ENCODE measurements at places on chromosomes 11 and 22. TPM values are rescaled to one million over a fixed set of nuclear protein-coding genes. Genes with fewer than 3 reads are reported as not detected.

OR52I2 gene
- total RNA-seq: not detected

OR52N4 gene
- total RNA-seq: not detected

TSSK2 gene
- total RNA-seq: not detected

SGSM1 gene
- total RNA-seq: 0.79 TPM

HIKESHI gene
- 34.0 TPM for total RNA-seq

BTBD10 gene
- total RNA-seq: 42.0 TPM

NXPE2 gene
- total RNA-seq: not detected

KCNJ1 gene
- not detected for total RNA-seq

OR5I1 gene
- total RNA-seq: not detected

TMPRSS13 gene
- total RNA-seq: not detected

TSGA10IP gene
- total RNA-seq: not detected

C11orf87 gene
- total RNA-seq: 0.05 TPM

SPON1 gene
- not detected for total RNA-seq

SBF2 gene
- total RNA-seq: 15.5 TPM

TRIM48 gene
- not detected for total RNA-seq

EPS8L2 gene
- total RNA-seq: 114 TPM

HTR3A gene
- not detected for total RNA-seq

ANGPTL5 gene
- total RNA-seq: 0.14 TPM

KRTAP5-8 gene
- total RNA-seq: not detected

PGA5 gene
- total RNA-seq: not detected

PRG3 gene
- total RNA-seq: not detected

DDX6 gene
- 22.8 TPM for total RNA-seq

MAPK11 gene
- 5.9 TPM for total RNA-seq

SAA2 gene
- total RNA-seq: 0.23 TPM

TP53I11 gene
- 36.6 TPM for total RNA-seq

UFD1 gene
- 95.8 TPM for total RNA-seq

Data from A549 treated with Hydrocortisone at 1 μM for 4 hours (cell line).